ENCODE measurements at places on chromosomes 4 and X. TPM values are rescaled to one million over a fixed set of nuclear protein-coding genes. Genes with fewer than 3 reads are reported as not detected.

The HS6ST2 gene
- under 0.01 TPM for total RNA-seq

The GAGE1 gene
- not detected for total RNA-seq

The NKX6-1 gene
- total RNA-seq: 0.05 TPM

The BMPR1B gene
- total RNA-seq: 0.70 TPM

The ELOVL6 gene
- 36.4 TPM for total RNA-seq

The LCORL gene
- 12.0 TPM for total RNA-seq

DNA sequence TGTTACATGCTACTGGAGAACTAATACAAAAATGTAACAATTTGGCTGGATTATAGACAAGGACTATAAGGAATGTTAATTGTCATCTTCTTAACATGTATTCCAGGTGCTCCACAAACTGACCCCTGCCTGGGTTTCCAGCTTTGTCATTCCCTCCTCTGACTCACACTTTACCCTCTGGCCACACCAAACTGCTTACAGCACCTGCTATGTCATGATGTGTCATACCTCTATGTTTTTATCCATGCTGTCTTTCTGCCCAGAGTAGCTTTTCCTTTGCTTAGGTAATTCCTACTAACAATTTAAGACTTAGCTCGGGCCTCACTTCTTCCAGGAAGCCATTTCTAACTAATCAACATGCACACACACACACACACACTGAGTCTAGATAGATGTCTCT lies 14.0 kb upstream of the SHROOM4 start:
- no peak for DNase-seq

DNA sequence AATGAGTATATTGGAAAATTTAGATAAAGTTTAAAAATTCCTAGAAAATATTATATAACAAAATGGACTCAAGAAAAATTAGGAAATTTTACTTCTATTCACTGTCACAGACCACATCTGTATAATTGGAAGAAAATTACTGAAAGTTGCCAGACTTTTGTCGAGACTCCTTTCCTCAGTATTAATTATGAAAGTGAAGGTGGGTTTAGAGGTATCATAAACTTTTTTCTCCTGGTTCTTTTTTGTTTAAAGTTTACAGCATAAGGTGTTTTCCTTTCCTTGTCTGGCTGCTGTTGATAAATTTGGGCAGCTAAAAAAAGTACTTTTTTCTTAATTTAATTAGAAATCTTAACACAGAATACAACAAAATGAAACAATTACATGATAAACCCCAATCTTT lies 6.7 kb upstream of the TEX13D start:
- DNase-seq: no peak

- DNase-seq: no peak
These were observed 1.4 kb upstream of the FAM53A start for GRCh38 chr4:1685235-1686150.

DNA sequence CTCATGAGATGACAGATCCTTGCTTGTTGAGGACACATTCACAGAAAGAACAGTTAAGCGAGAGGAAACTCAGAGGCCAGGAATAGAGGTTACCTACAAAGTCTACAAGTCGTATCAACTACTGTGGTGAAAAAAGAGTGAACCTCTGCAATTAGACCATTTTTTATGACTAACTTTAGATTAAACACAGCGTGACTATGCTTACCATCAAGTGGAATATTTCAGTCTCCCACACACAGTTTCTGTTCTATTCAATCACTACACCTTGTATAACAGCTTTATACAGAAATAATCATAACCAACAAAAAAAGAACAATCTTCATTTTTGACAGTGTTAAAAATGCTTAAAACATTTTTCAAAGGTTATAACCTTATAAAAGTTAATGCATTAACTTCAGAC lies 46.6 kb downstream of the ADAMTS3 start:
- DNase-seq: no peak
